Neural progenitor cell (in vitro differentiated cells): ENCODE measurements at places on chromosomes 6 and 20.

GRCh38 chr20:2141600-2142575, 40.3 kb downstream of the STK35 start:
- no peak for DNase-seq

DNA sequence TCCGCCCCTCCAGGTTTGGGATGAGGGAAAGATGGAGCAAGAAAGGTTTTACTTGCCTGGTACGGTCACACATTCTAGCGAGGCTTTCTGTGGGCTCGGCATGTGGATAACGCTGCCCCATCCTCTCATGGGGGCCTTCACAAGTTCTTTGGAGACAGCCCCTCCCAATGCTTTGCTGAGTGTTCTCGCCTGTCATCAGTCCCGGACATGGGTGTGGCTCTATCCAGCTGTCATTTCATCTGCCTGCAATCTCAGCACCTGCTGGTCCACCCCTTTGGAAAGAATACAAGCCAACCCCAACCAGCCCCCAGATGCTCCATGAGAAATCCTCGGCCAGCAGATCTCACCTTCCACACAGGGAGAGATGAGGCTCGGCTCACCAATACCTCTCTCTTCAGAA, 30.3 kb upstream of the MDGA1 start:
- DNase-seq = no peak

- peak; percentile 1 for DNase-seq
These were observed 47.4 kb downstream of the SRC start for GRCh38 chr20:37393196-37393862.

DNA sequence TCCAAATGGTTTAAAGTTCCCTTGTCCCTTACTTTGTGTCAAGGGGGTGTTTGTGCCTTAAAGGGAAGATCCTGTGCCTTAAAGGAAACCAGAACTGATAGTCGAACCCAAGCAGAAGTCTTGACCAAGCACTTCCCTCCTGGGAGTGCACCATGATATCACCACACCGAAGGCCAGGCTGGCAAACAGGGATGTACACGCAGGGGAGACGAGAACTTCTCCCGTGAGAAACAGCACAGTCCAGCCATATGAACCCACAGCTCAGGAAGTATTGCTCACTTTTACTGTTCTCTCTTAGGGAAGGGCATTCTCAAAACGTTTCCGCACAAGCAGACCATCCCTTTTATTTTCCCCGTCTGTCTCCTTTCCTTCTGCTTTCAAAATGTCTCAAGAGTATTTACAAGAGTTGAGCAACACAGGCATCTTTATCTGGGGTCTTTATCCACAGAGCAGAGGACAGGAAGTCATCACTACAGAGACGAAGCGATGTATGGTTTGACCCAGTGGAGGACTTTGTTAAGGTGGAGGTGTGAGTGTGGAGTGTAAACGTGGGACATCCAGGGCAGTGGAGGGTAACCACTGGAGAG, 12.8 kb upstream of the SERPINB1 start:
- DNase-seq = no peak

DNA sequence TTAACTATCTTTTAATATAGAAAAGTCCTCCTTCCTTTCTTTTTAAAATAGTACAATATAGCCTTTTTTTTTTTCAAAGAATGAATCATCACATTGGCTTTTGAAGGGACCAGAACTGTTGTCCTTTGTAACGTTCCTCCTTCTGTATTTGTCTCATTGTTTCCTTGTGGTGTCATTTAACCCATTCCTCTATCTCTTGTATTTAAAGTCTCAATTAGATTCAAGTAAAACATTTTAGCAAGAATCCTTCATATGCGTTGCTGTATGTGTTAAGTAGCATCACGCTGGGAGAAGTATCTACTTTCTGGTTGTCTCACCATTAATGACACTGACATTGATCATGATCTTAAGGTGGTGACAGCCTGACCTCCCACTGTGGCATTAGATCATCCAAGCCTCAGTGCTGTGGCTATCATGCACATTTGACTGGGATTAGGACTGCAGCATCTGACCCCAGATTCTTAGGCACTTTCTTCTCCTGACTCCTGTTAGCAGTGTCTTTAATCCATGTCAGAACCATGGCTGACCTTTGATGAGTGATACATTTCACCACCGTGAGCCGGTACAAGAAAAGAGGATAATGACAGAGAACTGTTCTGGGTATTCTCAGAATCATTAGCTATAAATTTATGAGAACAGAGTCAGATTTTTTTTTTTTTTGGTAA, 67.5 kb upstream of the TFB1M start:
- no peak for DNase-seq

- no peak for DNase-seq
These were observed 275.5 kb downstream of the ZFAND3 start for GRCh38 chr6:38095054-38095453.

GRCh38 chr20:45969712-45970634, 2.0 kb downstream of the ZNF335 start:
- DNase-seq = peak; percentile 80

GRCh38 chr6:18441251-18441979, 54.3 kb downstream of the RNF144B start:
- DNase-seq = no peak

DNA sequence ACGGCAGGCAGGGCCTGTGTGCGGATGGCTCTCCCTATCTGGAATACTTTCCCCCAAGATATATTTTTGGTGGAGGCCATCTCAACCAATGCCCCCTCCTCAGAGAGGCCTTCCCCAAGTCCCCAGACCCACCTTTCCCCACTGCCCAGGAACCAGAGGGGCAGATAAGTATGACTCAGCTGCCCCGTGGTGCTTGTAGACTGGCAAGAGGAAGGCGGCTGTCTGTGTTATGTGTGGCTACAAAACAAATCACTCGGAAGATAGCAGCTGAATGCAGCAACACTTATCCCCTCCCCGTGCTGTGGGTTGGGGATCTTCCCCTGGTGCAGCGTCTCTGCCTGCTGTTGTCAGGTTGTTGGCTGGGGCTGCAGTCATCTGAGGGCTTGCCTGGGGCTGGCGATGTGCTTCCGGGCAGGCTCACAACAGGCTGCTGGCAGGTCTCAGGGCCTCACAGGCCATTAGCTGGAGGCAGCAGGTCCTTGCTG, 7.1 kb downstream of the NPEPL1 start:
- no peak for DNase-seq

DNA sequence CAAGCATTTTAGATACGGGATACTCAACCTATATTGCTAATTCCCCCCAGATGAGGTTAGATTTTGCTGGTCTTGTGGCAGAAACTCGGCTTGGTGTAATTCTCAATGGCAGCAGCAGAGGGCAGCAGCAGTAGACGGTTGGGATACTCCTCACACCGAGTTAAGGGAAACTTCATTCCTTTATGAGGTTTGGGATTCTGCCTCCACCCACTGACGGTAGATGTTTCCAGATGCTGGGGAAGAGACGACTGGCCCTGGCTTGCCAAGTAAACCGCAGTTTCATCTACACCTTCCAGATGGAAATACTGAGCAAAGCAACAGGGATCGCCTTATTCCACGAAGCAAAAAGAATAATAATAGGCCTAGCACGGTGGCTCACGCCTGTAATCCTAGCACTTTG, 8.2 kb upstream of the TBC1D7 start:
- DNase-seq = peak; percentile 77

DNA sequence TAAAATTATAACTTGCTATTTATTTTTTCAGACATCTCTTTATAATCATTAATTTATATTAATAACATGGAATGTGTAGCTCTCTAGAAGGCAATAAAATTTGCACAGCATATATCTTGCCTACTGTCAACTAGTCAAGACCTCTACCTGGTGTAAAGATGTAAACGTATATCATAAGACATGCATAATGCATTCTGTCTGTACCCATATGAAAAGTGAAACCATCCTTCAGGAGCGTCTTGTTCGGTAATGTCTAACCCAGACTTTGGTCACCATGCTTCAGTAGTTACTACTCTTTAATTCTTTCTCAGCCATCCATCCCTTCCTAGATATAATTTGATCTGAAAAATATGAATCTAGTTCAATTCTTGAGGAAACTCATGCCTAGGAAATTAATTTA, 21.0 kb downstream of the CEP43 start:
- DNase-seq = no peak

GRCh38 chr20:8074931-8075330, 55.4 kb upstream of the TMX4 start:
- no peak for DNase-seq

GRCh38 chr6:164086076-164086887, 671.8 kb downstream of the QKI start:
- DNase-seq = no peak
